Neuronal stem cell (in vitro differentiated cells): ENCODE measurements at places on chromosomes 11 and 22.
A peak's percentile ranks its signal among the peaks of the same experiment; 100 is the strongest.

DNA sequence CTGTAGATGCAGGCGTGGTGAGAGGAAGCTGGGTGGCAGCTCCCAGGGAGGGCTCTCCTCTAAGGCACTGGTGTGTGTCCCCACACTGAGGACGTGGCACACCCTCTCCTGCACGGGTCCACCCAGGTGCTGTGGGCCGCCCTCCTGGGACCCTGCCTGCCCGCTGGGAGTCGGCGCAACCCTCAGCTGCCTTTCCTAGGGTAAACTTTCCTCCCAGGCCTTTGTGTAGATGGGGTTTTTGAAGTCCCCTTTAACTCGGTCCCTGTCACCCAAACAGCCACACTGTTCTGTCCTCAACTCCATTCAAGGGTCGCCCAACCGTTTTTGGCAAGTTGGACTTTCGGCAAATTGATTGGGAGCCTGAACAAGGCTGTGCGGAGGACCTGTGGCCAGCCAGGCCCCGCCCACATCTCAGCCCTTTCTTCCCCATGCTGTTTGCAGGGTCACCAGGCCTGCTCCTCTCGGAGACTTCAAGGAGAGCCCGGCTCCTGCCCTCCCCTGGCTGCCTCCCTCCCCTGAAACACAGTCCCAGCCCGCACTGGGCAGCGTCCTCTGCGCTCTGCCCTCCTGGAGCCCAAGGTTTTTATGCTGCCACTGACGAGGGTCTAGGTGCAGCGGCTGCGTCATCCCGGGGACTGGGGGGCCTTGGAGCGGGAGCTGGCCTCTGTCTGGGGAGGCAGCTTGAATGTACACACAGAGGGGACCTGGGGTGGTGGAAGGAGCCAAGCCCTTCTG lies 1126.2 kb downstream of the BRD1 start:
- no peak overlapping the region for H3K27ac ChIP-seq
- DNase-seq, result no peak
- H3K4me3 ChIP-seq, result no peak overlapping the region
- H3K27me3 ChIP-seq, result no peaks in the 10 kb centered on the region
- H3K4me1 ChIP-seq, result peaks cover 57% of the 10 kb centered on the region

GRCh38 chr11:16831316-16832192 lies 93.1 kb downstream of the C11orf58 start:
- H3K4me3 ChIP-seq, result no peak overlapping the region
- H3K27me3 ChIP-seq, result no peaks in the 10 kb centered on the region
- no peak for DNase-seq
- no peaks in the 10 kb centered on the region for H3K36me3 ChIP-seq
- no peak overlapping the region for H3K27ac ChIP-seq

GRCh38 chr22:37316875-37317371 lies 34.6 kb downstream of the CYTH4 start:
- no peak overlapping the region for H3K27ac ChIP-seq
- H3K36me3 ChIP-seq, result no peaks in the 10 kb centered on the region
- no peaks in the 10 kb centered on the region for H3K27me3 ChIP-seq
- H3K4me1 ChIP-seq, result no peaks in the 10 kb centered on the region
- peak; percentile 88 for DNase-seq

DNA sequence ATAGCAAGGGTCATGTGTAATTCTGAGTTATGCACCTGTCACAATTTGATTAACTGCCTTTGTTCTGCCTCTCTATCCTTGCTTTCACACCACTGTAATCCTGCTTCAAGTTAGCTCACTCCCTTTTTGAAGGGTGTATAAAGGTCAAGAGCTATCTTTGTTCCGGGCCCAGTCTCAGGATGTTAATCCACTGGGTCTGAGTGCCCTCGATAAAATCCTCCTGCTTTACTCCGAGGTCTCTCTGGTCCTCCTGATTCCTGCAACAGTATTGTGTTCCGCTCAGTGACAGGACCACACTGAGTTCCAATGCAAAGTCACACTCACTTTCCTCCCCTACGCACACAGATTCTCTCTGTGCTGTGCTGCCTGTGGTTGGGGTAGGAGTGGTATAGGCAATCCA lies 186.5 kb downstream of the DYNC2H1 start:
- no peak for DNase-seq
- no peak overlapping the region for H3K4me3 ChIP-seq
- H3K36me3 ChIP-seq, result peaks cover 21% of the 10 kb centered on the region
- H3K4me1 ChIP-seq, result peaks cover 4% of the 10 kb centered on the region

DNA sequence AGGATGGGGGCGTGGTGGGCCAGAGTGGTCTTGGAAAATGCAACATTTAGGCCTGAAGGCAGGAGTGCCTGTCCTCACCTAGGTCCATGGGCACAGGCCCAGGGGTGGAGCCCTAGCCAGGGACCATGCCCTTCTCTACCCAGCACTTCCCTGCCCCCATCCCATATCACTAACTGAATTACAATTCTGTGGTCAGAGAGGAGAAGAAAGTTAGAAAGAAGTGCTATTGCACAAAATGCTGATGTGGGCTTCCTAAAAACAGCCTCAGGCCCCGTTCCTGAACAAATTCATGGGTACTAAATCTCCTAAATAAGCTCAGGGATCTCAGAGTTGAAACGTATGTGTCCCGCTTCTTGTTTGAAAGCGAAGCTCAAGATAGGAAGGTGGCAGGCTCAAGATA lies 3.5 kb upstream of the ASRGL1 start:
- H3K27me3 ChIP-seq, result peaks cover 51% of the 10 kb centered on the region
- no peak overlapping the region for H3K4me3 ChIP-seq
- H3K4me1 ChIP-seq, result peaks cover 2% of the 10 kb centered on the region
- no peak overlapping the region for H3K27ac ChIP-seq
- no peak for DNase-seq

- peaks cover 25% of the 10 kb centered on the region for H3K4me1 ChIP-seq
- H3K4me3 ChIP-seq, result no peak overlapping the region
- H3K36me3 ChIP-seq, result no peaks in the 10 kb centered on the region
Observed at GRCh38 chr11:57479911-57480310, 19.6 kb downstream of the RTN4RL2 start.

GRCh38 chr11:91047882-91048281 lies 825.0 kb upstream of the CHORDC1 start:
- no peak overlapping the region for H3K27ac ChIP-seq
- H3K4me1 ChIP-seq, result no peaks in the 10 kb centered on the region
- H3K36me3 ChIP-seq, result no peaks in the 10 kb centered on the region
- H3K27me3 ChIP-seq, result no peaks in the 10 kb centered on the region
- no peak for DNase-seq

- no peak for DNase-seq
- peaks cover 1% of the 10 kb centered on the region for H3K36me3 ChIP-seq
- H3K27ac ChIP-seq, result no peak overlapping the region
- H3K27me3 ChIP-seq, result no peaks in the 10 kb centered on the region
- H3K4me1 ChIP-seq, result no peaks in the 10 kb centered on the region
Observed at GRCh38 chr22:20926243-20926642, 9.0 kb downstream of the CRKL start.

- no peak overlapping the region for H3K4me3 ChIP-seq
- no peaks in the 10 kb centered on the region for H3K36me3 ChIP-seq
- H3K4me1 ChIP-seq, result peaks cover 9% of the 10 kb centered on the region
- DNase-seq, result no peak
- H3K27me3 ChIP-seq, result no peaks in the 10 kb centered on the region
- peak overlapping the region; percentile 42 for H3K27ac ChIP-seq
Observed at GRCh38 chr11:91804042-91804441, 420.6 kb upstream of the FAT3 start.

- no peak overlapping the region for H3K27ac ChIP-seq
- DNase-seq, result no peak
- H3K4me1 ChIP-seq, result peaks cover 11% of the 10 kb centered on the region
- H3K36me3 ChIP-seq, result no peaks in the 10 kb centered on the region
- H3K4me3 ChIP-seq, result peak overlapping the region; percentile 72
Observed at GRCh38 chr22:38080850-38081635, 2.9 kb downstream of the SLC16A8 start.

- no peaks in the 10 kb centered on the region for H3K4me1 ChIP-seq
- H3K27me3 ChIP-seq, result no peaks in the 10 kb centered on the region
- H3K36me3 ChIP-seq, result no peaks in the 10 kb centered on the region
- no peak for DNase-seq
Observed at GRCh38 chr11:16536513-16536912, 180.2 kb upstream of the SOX6 start.

DNA sequence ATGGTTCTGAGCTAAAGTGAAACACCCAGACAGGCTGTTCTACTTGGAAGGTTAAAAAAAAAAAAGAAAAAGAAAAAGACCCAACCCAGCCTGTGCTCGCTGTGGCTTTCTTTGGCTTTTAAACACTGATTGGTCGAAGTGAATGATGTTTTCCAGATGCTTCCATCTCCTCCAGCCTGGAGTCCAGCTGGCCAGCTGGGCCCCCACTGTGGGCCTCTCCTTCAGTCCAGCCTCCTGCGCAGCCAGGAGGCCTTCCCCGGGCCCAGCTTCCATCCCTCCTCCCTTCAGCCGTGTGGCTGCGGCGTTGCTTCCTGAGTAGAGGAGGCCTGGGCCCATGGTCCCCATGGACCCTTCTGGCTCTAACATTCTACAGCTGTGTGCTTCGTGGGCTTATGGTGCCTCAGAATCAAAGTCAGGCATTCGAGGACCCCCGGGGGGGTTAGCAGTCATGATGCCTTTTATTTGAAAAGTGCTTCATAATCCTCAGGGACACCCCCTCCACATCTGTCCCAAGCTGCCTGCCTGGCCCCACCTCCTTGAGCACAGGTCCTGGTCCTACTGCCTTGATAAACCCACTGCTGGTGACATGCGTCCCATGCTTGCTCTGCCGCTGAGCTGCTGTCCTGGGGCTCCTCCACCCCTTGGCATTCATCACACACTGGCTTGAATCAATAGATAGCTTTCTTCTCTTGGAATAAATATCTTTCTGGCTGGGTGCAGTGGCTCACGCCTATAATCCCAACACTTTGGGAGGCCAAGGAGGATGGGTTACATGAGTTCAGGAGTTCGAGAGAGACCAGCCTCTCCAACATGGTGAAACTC lies 42.2 kb upstream of the FBLN1 start:
- H3K27ac ChIP-seq, result no peak overlapping the region
- H3K4me1 ChIP-seq, result peaks cover 2% of the 10 kb centered on the region
- DNase-seq, result no peak
- H3K36me3 ChIP-seq, result no peaks in the 10 kb centered on the region
- no peak overlapping the region for H3K4me3 ChIP-seq
- H3K27me3 ChIP-seq, result no peaks in the 10 kb centered on the region

DNA sequence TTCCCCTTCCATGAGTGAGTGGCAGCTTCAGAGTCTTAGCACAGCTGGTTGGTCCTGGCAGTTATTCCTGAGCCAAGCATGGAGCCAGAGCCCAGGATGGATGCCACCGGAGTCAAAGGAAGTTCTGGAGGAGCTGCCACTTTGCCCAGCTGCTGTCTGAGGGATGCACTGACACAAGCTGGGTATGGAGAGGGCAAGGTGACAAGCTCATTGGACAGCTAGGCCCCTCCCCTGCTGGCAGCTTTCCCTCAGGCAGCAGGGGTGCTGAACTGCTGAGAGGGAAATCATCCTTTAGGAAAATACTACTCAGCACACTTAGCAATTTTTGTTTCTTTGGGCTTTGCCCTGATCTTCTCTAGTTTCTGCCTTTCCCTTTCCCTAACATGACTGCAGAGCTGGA lies 99.3 kb upstream of the SESN3 start:
- no peak for DNase-seq
- no peak overlapping the region for H3K4me3 ChIP-seq
- no peak overlapping the region for H3K27ac ChIP-seq
- H3K27me3 ChIP-seq, result no peaks in the 10 kb centered on the region
- H3K4me1 ChIP-seq, result peaks cover 4% of the 10 kb centered on the region

DNA sequence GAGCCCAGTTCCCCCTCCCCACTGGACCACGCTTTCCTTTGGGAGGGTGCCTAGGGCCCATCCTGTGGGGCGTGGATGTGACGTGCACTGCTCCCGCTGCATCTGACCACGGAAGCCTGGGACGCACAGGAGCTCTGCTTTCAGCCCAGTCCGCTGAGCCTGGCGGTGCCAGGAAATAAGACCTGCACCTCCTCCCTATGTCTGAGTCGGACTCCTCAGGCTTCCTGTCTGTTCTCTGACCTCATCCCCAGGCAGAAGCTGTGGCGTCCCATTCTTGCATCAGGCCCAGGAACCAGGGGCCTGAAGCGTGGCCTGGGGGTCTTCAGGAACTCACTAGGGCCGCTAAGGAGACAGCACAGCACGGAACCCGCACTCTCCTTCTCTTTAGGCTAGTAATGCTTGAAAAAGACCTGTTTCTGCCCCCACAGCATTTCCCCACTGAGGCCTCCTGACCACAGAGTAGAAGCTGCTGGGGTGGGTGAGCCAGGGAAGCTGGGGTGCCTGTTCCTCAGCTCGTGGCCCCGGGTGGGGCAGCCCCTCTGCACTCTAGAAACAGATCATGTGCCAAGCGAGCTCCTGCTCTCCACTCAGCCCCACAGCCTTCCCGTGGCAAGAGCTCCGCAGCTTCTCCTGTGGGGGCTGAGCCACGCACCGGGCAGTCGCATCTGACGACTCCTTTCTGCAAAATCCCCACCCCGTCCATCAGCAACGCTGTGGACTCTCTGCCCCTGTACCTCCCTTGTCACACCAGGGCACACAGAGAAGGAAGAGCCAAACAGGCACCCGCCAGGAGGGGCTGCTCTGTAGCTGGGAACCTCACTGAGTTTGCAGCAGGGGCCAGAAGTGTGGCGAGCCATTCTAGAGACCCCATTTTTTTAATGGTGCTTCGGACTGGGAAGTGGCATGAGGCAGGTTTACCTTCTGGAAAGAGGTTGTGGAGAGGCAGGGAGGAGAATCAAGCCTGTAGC lies 22.6 kb downstream of the MOV10L1 start:
- H3K4me3 ChIP-seq, result no peak overlapping the region
- no peaks in the 10 kb centered on the region for H3K36me3 ChIP-seq
- no peak for DNase-seq
- H3K4me1 ChIP-seq, result peaks cover 5% of the 10 kb centered on the region
- no peak overlapping the region for H3K27ac ChIP-seq

- no peak for DNase-seq
- H3K36me3 ChIP-seq, result peaks cover 39% of the 10 kb centered on the region
- no peaks in the 10 kb centered on the region for H3K27me3 ChIP-seq
- no peak overlapping the region for H3K27ac ChIP-seq
- H3K4me1 ChIP-seq, result peaks cover 14% of the 10 kb centered on the region
Observed at GRCh38 chr11:64253481-64253880, 2.2 kb downstream of the PLCB3 start.

- DNase-seq, result no peak
- no peaks in the 10 kb centered on the region for H3K4me1 ChIP-seq
- no peak overlapping the region for H3K27ac ChIP-seq
- no peaks in the 10 kb centered on the region for H3K36me3 ChIP-seq
Observed at GRCh38 chr11:1081601-1082311, 7.1 kb downstream of the MUC2 start.

- H3K27ac ChIP-seq, result no peak overlapping the region
- DNase-seq, result peak; percentile 29
- H3K27me3 ChIP-seq, result peaks cover 63% of the 10 kb centered on the region
- H3K36me3 ChIP-seq, result no peaks in the 10 kb centered on the region
Observed at GRCh38 chr11:107591378-107592230, 657 bp downstream of the ELMOD1 start.

DNA sequence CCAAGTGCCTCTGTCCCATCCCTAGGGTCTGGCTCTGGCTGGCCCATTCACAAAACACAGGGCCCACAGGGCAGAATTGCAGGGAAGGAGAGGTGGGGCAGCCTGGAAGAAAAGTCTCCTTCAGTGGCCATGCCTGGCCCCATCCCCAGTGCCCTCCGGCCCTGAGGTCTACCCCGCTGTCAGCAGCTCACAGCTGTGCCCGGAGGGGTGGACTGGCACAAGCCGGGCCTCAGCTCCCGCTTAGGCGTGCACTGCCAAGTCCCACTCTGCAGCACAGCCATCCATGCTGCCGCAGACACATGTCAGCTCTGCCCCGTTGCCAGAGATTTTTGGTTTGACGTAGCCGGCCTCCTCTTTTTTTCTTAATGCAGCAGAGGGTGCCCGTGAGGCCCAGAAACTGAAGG lies 3.9 kb upstream of the SCN2B start:
- H3K27me3 ChIP-seq, result peaks cover 31% of the 10 kb centered on the region
- H3K4me3 ChIP-seq, result no peak overlapping the region
- no peak overlapping the region for H3K27ac ChIP-seq
- no peaks in the 10 kb centered on the region for H3K4me1 ChIP-seq
